ENCODE measurements at places on chromosomes 5 and 9. TPM values are rescaled to one million over a fixed set of nuclear protein-coding genes. Genes with fewer than 3 reads are reported as not detected.

- peak; percentile 32 for DNase-seq
- peak overlapping the region; percentile 38 for H3K4me3 ChIP-seq
- H3K27ac ChIP-seq: peak overlapping the region; percentile 73
- H3K36me3 ChIP-seq: peaks cover 3% of the 10 kb centered on the region
These were observed 40.0 kb downstream of the KLHL3 start for GRCh38 chr5:137695651-137696428.

DNA sequence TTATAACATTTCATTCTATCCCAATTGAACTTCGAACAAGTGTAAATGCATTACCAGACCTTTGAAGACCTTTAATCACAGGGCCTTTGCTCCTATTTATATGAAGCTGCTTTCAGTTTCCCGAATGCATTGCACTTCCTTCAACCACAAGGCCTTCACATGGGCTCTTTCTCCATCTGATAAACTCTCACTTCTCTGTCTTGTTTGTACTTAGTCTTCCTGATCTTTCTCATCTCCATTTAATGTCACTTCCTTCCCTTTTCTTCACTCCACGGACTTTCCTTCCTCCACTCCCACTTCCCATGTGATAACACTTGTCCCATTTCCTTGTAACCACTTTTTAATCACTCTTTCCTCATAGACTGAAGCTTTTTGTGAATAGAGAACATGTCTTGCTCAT, 74.3 kb upstream of the TNC start:
- DNase-seq: no peak
- H3K27ac ChIP-seq: no peak overlapping the region
- no peak overlapping the region for H3K4me3 ChIP-seq
- H3K27me3 ChIP-seq: peaks cover 31% of the 10 kb centered on the region
- no peaks in the 10 kb centered on the region for H3K36me3 ChIP-seq

- H3K4me1 ChIP-seq: peaks cover 72% of the 10 kb centered on the region
- peaks cover 42% of the 10 kb centered on the region for H3K36me3 ChIP-seq
- no peak overlapping the region for H3K4me3 ChIP-seq
- peak overlapping the region; percentile 76 for H3K27ac ChIP-seq
- no peak for DNase-seq
- H3K27me3 ChIP-seq: no peaks in the 10 kb centered on the region
These were observed 26.4 kb downstream of the JADE2 start for GRCh38 chr5:134551901-134552300.

- H3K4me1 ChIP-seq: peaks cover 2% of the 10 kb centered on the region
- no peaks in the 10 kb centered on the region for H3K36me3 ChIP-seq
- no peak overlapping the region for H3K4me3 ChIP-seq
- no peak for DNase-seq
- H3K27ac ChIP-seq: no peak overlapping the region
These were observed 171.3 kb downstream of the RGS3 start for GRCh38 chr9:113634596-113635515.

PITX1 gene
- 0.25 TPM for total RNA-seq

DNA sequence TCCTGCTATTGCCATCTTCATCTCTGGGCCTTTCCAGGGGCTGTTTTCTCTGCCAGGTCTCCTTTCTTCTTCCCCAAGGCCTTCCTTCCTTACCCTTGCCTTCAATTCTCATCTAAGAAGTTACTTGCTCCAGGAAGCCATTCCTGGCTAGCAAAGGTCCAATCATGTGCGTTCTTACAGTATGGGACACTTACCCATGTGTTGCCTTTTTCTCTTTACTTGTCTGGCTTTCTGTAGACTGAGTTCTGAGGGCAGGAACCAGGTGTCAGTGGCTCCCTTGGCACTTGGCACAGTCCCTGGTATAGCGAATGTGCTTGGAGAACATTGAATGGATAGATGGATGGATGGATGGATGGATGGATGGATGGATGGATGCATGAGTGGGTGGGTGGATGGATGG, 10.2 kb downstream of the FOXI1 start:
- no peak overlapping the region for H3K27ac ChIP-seq
- H3K27me3 ChIP-seq: no peaks in the 10 kb centered on the region
- DNase-seq: no peak
- H3K4me3 ChIP-seq: no peak overlapping the region

- no peaks in the 10 kb centered on the region for H3K27me3 ChIP-seq
- peaks cover 27% of the 10 kb centered on the region for H3K36me3 ChIP-seq
- peaks cover 61% of the 10 kb centered on the region for H3K4me1 ChIP-seq
- no peak overlapping the region for H3K4me3 ChIP-seq
- H3K27ac ChIP-seq: peak overlapping the region; percentile 62
These were observed 21.6 kb downstream of the RNF145 start for GRCh38 chr5:159187719-159188118.

RCL1 gene
- 26.9 TPM for total RNA-seq

DNA sequence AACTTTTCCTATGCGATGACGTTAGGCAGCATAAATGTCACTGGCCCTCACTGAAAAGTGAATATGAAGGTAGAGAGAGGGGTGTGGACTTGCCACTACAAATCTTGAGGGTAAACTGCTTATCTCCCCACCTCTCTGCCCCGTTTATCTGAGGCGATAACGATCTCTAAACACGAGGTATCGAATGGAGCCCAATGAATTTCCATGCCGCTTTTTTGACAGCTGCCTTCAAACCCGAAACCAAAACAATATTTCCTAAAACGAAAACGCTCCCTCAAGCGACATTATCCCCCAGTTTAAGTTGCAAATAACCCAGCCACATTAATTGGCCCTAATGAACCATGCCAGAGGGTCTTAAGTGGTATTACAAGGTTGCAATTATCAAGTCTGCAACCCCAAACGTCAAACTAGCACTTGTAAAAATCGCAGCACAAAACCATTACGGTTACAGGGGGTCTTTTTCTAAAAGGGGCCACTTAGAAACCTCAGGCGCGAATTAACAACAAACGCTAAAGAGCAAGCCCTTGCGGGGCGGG, 1.4 kb downstream of the NR3C1 start:
- peaks cover 19% of the 10 kb centered on the region for H3K36me3 ChIP-seq
- H3K27ac ChIP-seq: peak overlapping the region; percentile 74
- H3K27me3 ChIP-seq: no peaks in the 10 kb centered on the region
- peak; percentile 10 for DNase-seq

GRCh38 chr5:91925249-91925648, 542.1 kb upstream of the ARRDC3 start:
- no peak overlapping the region for H3K27ac ChIP-seq
- no peaks in the 10 kb centered on the region for H3K4me1 ChIP-seq
- DNase-seq: no peak
- no peaks in the 10 kb centered on the region for H3K36me3 ChIP-seq
- H3K27me3 ChIP-seq: no peaks in the 10 kb centered on the region

DNA sequence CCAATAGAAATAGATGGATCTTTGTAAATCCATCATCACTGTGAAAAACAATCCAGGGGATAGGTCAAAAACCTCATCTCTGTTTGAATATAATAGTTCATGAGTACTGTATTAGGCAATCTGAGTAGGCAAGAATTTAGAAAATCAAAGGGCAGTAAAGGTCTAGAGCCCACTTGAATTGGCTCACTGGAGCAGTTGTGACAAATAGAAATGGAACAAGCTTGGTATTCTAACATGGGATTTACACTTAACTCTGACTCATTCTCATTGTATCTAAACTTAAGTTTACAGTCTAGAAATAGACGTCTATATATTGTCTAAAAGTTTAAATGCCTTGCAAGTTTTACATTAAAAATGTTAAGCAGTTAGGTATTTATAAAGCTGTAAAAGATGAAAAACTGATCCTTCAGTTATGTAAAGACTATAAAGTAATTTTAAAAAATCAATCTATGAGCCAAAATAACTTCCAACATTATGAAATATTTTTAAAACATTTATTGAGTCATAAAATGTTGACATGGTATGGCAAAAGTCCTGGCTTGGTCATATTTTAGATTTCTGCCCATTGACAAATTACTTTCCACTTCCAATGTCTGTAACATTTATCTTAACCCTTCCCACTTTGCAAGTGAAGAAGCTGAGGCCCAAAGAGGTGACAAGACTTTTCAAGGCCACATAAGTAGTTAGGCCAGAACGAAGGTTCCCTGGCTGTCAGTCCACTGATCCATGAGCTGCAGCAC, 203.7 kb upstream of the NREP start:
- no peak overlapping the region for H3K4me3 ChIP-seq
- DNase-seq: no peak
- no peak overlapping the region for H3K27ac ChIP-seq

IQGAP2 gene
- 54.6 TPM for total RNA-seq

GRCh38 chr5:33832404-33833236, 59.2 kb downstream of the ADAMTS12 start:
- H3K4me3 ChIP-seq: no peak overlapping the region
- no peaks in the 10 kb centered on the region for H3K27me3 ChIP-seq
- no peaks in the 10 kb centered on the region for H3K4me1 ChIP-seq
- no peak for DNase-seq
- no peak overlapping the region for H3K27ac ChIP-seq
- H3K36me3 ChIP-seq: no peaks in the 10 kb centered on the region

DNA sequence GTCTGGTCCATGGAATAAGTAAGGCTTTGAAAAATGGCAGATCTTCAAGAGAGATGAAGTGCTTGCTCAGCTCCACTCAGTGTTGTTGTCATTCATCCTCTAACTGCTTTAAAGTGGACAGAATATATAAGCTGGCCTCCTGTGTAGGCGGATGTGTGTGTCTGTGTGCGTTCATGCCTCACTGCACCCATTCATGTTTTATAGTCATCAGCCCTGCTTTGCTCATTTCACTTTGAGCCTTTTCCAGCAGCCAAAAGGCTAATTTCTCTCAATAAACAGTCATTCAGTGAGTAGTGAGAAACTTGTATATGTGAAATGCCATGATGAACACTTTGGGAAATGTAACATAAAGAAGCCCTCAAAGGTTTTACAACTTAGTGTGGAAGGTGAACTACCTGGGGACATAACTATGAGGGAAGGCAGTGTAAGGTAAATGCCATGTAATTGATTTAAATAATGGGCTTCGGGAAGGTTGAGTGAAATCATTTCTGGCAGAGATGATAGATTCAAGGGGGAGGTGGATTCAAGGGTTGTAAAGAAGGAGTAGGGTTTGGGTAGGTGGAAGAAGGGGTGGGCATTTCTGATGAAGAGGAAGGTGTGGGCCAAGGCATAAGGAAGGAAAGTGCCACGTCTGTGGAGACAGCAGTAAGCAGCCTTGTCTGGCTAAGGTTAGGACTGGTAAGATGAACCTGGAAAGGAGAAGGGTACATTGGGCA, 15.7 kb downstream of the TTC23L start:
- no peaks in the 10 kb centered on the region for H3K36me3 ChIP-seq
- no peak overlapping the region for H3K27ac ChIP-seq
- H3K27me3 ChIP-seq: no peaks in the 10 kb centered on the region
- H3K4me3 ChIP-seq: no peak overlapping the region
- no peak for DNase-seq
- H3K4me1 ChIP-seq: no peaks in the 10 kb centered on the region

- no peak overlapping the region for H3K27ac ChIP-seq
- H3K4me3 ChIP-seq: no peak overlapping the region
These were observed 531.6 kb upstream of the CLINT1 start for GRCh38 chr5:158390577-158390976.

ZFP2 gene
- total RNA-seq: 0.17 TPM

GRCh38 chr9:127974001-127974768, 6.6 kb downstream of the EEIG1 start:
- peaks cover 31% of the 10 kb centered on the region for H3K36me3 ChIP-seq
- H3K4me1 ChIP-seq: peaks cover 75% of the 10 kb centered on the region
- peak overlapping the region; percentile 87 for H3K27ac ChIP-seq

GRCh38 chr5:177523711-177524538, 7.2 kb upstream of the DDX41 start:
- no peak for DNase-seq
- H3K27me3 ChIP-seq: no peaks in the 10 kb centered on the region
- H3K4me1 ChIP-seq: peaks cover 24% of the 10 kb centered on the region
- no peak overlapping the region for H3K4me3 ChIP-seq

GRCh38 chr5:171462136-171462927, 42.9 kb downstream of the FGF18 start:
- H3K4me3 ChIP-seq: no peak overlapping the region
- H3K36me3 ChIP-seq: no peaks in the 10 kb centered on the region
- DNase-seq: no peak
- H3K27me3 ChIP-seq: peaks cover 7% of the 10 kb centered on the region

DNA sequence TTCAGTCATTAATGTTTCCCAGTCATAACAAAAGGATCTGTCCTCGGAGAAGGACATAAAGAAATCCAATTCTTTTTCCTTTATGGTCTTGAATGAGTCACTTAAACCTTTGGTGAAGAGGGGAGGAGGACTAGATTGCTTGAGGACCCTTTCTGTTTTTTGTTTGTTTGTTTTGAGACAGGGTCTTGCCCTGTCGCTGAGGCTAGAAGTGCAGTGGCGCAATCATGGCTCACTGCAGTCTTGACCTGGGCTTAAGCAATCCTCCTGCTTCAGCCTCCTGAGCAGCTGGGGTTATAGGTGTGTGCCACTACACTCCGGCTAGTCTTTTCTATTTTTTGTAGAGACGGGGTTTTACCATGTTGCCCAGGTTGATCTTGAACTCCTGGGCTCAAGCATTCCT, 12.3 kb downstream of the TIGD6 start:
- no peak for DNase-seq
- no peaks in the 10 kb centered on the region for H3K4me1 ChIP-seq
- H3K36me3 ChIP-seq: no peaks in the 10 kb centered on the region
- H3K4me3 ChIP-seq: no peak overlapping the region
- no peak overlapping the region for H3K27ac ChIP-seq

PTPRD gene
- not detected for total RNA-seq

DNA sequence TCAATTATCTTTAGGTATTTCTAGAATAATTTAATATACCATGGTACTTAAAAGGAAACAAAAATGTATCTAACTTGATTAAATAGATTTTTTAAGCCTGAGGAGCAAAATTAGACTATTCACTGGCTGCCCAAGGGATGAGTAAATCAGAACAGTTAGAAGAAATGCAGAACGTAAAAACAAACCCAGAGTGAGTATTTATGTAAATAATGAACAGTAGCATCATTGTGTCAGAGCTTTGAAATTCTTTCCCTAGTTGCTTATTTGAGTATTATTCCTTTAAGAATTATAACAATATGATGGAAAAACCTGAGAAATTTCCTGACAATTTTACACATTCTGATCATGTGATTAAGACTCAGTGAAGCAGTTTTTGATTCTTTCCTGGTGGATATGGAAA, 200.9 kb downstream of the GDNF start:
- H3K4me1 ChIP-seq: no peaks in the 10 kb centered on the region
- H3K4me3 ChIP-seq: no peak overlapping the region
- DNase-seq: no peak
- H3K36me3 ChIP-seq: peaks cover 22% of the 10 kb centered on the region
- H3K27ac ChIP-seq: no peak overlapping the region

SHOC1 gene
- total RNA-seq: not detected

LMNB1 gene
- total RNA-seq: 274 TPM

- H3K4me1 ChIP-seq: peaks cover 11% of the 10 kb centered on the region
- H3K27me3 ChIP-seq: no peaks in the 10 kb centered on the region
- no peak overlapping the region for H3K27ac ChIP-seq
These were observed 312.1 kb downstream of the TMEM232 start for GRCh38 chr5:110414360-110414759.
